COLO829 (cell line): ENCODE measurements at places on chromosomes 5 and 9.

DNA sequence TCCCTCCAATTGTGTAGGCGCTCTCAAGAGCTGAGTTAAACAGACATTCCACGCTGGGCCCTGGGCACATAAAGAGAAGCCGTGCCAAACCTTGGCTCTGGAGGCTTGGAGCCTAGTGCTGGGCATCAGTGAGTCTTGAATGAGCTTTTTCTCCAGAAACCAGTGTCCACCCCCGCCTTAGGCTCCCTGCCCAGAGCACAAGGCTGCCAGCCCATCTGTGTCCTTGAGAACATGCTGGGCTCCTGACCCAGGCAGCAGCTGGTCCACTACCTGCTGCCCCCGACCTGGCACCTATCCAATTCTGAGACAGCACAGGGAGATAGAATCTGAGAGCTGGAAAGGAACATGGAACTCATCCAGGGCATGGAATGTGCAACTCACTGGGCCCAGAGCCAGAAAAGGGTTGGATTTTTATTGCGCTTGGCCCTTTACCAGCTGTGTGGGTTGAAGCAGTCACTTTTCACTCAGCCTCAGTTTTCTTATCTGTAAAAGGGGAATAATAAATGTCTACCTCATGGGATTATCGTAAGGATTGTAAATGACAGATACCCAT is 92.4 kb upstream of the CPLX2 start:
- no peak for DNase-seq

- no peak for DNase-seq
Observed at GRCh38 chr5:125149110-125149509, 402.7 kb upstream of the ZNF608 start.

DNA sequence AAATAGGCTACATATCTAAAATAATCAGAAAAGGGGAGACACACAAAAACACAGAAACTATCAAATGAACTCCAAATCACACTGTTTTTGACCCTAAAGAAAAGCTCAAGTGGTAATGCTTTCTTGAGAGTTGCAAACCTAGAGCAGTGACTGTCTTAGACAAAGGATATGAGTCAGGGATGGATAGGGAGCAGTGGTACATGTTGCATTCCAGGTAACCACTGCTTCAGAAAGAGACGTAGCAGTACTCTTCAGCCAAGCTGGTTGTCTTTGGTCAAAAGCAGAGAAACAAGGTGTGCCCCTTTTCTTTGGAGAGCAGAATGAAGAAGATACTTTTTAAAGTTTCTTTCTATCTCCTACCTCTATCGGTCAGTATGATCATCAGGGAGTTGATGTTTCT is 1003.6 kb downstream of the CDH9 start:
- DNase-seq: no peak

- no peak for DNase-seq
Observed at GRCh38 chr9:83012922-83013838, 49.8 kb downstream of the RASEF start.

- DNase-seq: no peak
Observed at GRCh38 chr9:113892861-113893491, 16.9 kb downstream of the ZNF618 start.

DNA sequence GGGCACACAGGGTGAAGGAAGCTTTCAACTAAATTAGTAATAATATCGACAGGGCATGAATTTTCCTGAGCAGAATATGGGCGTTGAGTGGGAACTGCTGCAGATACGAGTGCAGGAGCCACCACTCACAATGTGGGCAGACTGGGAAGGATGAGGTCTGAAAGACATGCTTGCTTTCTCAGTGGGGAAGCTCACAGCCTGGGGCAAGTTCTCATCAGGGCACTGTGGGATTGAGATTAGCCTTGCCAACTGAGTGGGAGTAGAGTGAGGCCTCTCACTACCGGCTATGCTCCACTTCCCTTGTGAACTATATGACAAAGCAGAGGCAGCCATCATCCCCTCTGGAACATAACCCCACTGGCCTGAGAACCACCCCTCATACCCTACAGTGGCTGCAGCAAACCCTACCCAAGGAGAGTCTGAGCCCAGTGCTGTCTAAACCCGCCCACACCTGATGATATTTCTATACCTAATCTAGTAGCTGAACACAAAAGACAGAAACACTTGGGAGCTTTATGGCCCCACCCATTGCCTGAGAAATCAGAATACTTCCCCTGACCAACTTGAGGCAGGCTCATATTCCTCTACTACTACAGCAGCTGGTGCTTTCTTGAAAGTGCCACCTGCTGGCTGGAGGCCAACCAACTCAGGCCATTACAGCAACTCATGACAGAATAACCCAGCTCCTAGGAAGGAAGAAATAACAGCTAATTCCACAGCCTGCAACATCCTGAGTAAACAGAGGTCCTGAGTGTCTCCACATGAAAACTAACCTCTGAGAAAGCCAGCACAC is 173.7 kb upstream of the SPEF2 start:
- no peak for DNase-seq

GRCh38 chr5:96062836-96063235 is 101.2 kb upstream of the ELL2 start:
- no peak for DNase-seq
